NCI-H510A treated with DMSO at 0.1 percent for 48 hours (cell line): ENCODE measurements at places on chromosomes 5 and 9.

GRCh38 chr9:12961276-12961809 lies 186.5 kb downstream of the LURAP1L start:
- no peak for DNase-seq

GRCh38 chr5:170296036-170296934 lies 1.3 kb downstream of the LCP2 start:
- DNase-seq: no peak

GRCh38 chr9:112559629-112560413 lies 73.2 kb downstream of the KIAA1958 start:
- DNase-seq: no peak

DNA sequence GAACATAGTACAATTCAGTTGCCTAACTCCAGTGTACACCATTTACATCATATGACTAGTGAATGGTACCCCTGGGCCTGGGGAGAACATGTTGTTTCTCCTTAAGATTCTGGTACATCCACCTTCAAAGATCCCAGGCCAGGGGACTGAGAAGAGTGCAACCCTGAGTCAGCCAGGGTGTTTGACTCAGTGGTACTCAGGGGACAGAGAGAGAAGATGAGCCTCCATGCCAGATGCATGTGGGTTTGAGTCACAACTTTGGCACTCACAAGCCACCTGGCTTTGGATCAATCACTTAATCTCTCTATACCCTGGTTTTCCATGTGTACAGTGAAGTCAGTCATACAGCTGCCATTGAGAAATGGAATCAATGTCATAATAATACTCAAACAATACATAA lies 53.7 kb downstream of the MAP1B start:
- DNase-seq: no peak

DNA sequence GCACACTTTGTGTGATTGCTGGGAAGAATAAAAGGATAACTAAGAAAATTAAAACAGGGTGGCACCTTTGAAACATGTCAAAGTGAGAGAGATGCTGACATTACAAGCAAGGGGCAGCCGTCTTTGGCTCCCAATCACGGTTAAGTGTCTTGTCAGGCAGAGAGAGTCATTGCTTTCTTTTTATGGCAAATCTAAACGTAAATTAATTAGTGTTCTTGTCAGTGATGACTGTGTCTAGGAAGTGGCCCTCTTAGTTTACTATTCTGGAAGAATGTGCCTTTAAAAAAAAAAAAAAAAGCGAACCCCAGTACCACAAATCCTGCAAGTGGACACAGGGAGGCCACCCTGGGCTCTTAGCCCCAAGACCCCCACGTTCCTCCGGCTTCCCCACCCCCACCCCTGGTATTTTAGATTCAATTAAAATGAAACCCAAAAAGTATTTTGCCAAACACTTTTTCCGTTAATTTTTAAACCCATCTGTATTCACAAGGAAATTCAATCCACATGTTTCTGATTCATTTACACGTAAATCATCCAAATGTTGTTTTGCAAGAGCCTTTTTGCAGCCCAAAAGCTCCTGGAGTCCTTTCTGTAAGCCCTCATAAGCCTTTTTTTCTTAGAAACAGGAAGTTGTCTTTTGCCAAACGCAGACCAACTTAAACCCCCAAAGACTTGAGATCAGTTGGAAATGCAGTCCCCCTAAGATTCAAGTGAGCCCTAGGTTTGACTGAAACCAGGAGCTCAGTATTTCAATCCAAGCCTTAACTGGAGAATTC lies 399.3 kb downstream of the EBF1 start:
- DNase-seq: no peak

- DNase-seq: no peak
These were observed 6.3 kb downstream of the MYO10 start for GRCh38 chr5:16929831-16930230.

GRCh38 chr9:98038958-98039357 lies 17.6 kb upstream of the NANS start:
- DNase-seq: no peak

DNA sequence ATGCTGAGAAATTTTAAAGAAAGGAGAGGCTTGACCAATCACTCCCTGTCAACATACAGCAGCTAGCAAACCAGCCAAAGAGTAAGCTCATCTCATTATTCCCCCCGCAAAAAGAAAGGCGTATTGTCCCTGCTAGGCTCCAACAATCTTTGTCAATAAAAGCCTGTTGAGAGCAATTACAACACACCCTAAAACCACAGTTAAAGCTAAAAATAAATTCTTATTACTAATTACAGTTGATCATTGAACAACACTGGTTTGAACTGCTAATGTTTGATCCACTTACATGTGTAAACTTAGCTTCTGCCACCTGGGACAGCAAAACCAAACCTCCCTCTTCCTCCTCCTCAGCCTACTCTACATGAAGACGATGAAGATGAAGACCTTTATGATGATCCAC lies 151.2 kb downstream of the TSSK1B start:
- no peak for DNase-seq

DNA sequence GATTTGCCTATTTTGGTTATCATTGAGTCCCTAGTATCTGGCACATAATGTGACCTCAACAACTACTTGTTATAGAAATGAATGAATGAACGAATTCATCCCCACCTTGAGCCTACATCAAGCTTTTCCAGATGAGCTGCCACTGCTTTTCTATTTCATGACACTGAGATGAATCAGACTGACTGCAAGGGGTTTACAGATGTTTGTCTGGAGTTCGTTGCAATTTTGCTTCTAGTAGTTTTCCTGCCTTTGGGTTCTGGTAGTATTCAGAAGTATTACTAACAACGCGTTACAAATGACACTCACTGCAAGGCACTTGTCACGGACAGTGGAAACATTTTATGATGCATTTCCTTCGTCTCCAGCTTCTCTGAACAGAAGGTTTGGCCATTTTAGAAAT lies 222.3 kb downstream of the CD180 start:
- DNase-seq: no peak

- DNase-seq: no peak
These were observed 62.4 kb downstream of the MAT2B start for GRCh38 chr5:163567811-163568210.

- DNase-seq: no peak
These were observed 162.1 kb downstream of the CCDC192 start for GRCh38 chr5:127865273-127865672.

- DNase-seq: no peak
These were observed 214.6 kb downstream of the CDK5RAP2 start for GRCh38 chr9:120365386-120365785.

DNA sequence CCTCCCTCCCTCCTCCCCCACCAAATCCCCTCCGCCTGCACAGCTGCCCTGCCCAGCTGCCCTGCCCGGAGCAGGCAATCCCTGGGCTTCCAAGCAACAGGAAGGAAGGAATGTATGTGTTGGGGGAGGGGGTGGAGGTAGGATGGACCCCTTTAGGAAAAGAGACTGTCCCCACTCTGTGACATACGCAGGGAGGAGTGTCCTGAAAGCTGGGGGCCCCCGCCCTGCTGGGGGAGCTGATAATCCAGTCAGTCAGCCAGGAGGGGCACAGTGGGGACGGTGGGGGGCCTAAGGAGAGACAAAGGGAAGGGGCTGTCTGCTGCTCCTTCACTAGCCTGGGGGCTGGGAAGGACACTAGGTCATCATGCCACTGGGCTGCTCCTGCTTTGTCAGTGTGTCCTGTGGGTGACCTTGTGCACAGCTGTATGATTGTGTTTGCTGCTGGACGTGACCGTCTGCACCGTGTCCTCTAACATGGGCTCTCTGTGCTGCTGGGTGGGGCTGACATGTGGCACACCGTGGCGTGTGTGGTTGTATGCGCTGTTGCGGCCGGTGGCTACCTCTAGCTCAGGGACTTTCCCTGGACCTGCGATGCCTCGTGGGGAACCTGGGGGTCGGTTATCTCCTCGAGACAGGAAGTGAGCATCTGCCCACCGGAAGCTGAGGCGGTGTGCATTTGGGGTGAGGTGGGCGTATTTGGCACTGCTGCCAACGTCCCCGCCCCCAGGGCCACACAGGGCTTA lies 3.0 kb downstream of the N4BP3 start:
- no peak for DNase-seq

GRCh38 chr5:90434116-90434714 lies 24.7 kb upstream of the CETN3 start:
- no peak for DNase-seq

- no peak for DNase-seq
These were observed 89.5 kb upstream of the TTC23L start for GRCh38 chr5:34749431-34749873.

- no peak for DNase-seq
These were observed 27.4 kb downstream of the ERMP1 start for GRCh38 chr9:5805478-5805877.

GRCh38 chr5:43007246-43007910 lies 32.7 kb downstream of the ANXA2R start:
- peak; percentile 88 for DNase-seq

GRCh38 chr5:176391999-176392398 lies 3.4 kb downstream of the HIGD2A start:
- DNase-seq: no peak

DNA sequence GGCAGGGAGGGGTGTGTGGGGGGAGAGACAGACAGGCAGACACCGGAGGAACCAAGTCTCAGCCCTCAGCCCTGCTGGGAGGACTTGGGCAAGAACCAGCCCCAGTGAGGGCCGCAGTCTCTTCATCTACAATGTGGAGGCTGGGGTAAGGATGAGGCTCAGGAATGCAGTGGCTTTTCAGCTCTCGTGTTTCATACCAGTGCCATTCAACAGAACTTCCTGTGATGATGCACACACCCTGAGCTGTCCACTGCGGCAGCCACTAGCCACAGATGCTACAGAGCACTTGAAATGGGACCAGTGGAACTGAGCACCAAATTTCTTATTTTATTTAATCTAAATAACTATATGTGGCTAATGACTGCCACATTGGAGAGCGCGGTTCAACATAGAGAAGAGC lies 10.7 kb downstream of the CAMK2A start:
- no peak for DNase-seq

DNA sequence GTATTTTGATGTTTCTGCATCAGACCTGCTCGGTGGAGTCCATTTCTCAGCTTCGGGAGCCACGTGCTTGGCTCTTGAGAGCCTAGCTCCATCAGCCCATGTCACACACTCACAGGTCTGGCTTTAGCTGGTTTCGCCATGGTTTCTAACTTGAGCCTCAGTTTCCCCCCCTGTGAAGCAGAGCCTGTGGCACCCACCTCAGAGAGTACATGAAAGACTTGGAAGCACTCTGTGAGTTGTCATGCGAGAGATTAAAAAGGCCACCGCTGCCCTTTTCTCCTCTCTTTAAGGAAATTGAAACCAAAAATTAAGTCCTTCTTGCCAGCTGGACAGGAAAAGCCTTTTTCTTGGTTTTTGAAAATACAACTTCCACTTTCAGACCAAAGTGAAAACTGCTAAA lies 8.8 kb downstream of the TENT4A start:
- no peak for DNase-seq
